ENCODE measurements at places on chromosomes 4 and X.

DNA sequence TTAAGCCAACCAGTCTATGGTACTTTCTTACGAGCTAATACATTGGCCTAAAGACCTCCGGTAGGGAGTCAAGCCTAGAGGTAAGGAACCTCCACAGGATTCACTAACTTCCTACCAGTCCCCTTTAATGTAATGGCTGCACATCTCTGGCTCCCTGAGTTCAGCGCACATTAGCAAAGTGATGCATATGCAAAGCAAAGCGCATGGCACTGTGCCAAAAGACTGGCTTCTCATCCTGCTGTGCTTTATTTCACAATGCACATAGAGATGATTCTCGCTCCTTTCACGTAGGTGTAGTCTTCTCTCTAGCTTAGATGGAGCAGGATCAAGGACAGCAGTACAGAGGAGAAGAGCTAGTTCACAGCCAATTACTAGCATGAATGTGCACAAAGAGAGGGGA is 14.6 kb upstream of the CLTRN start:
- DNase-seq = no peak

DNA sequence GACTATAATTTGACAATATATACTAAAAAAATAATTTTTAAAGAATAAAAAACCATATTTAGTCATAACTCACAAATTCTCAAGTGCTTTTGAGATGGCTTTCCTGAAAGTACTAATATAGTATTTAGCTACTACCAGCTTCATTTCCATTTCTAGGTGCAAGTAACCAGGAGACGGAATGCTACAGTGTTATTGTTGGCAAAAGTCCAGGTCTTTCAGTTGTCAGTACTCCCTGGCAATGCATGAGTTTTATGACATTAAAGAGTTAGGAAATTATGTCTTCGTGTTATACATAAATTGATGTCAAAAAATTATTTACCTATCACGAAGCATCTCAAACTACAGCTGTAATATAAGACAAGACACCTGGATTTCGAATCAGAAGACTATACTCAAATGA is 45.0 kb downstream of the TMEM47 start:
- DNase-seq = no peak

DNA sequence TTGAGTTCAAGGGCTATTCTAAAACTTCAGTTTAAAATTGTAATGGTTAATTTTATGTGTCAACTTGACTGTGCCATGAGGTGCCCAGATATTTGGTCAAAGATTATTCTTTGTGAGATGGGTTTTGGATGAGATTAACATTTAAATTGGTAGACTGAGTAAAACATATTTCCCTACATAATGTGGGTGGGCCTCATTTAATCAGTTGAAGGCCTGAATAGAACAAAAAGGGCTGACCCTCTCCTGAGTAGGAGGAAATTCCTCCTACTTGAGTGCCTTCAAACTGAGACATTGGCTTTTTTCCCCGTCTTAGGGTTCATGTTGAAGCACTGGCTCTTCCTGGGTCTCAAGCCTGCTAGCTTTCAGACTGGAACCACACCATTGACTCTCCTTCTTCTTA is 89.6 kb upstream of the FAM9A start:
- DNase-seq = no peak

DNA sequence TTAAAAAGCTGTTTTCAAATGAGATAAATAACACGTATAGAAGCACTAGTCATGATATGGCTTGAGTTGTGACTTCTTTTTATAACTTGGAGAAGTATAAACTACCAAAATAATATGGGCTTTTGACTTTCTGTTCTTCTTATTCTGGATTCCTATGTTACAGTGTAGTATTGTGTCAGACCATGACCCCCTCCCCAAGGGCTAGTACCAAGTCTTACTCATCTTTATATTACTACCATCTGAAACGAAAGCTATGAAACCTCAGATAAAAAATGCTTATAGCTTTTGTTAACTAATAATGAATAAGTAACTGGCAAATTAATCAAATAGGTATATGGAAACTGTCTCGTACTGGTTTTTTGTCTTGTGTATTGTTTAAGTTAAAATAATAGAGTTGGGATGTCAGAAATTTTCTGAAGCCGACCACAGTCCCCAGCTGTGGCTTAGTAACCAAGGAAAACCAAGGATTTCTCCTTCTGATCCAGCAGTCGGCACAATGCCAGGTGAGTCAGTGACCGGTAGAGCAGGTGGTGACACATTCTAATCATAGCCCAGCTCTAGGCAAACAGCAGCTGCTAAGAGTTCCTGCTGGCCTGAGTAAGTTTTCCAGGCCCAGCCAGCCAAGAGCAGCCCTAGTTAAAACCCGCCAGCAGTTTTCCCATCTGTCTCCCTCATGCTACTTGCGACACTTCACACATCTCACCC is 163.3 kb upstream of the PRDX4 start:
- no peak for DNase-seq

DNA sequence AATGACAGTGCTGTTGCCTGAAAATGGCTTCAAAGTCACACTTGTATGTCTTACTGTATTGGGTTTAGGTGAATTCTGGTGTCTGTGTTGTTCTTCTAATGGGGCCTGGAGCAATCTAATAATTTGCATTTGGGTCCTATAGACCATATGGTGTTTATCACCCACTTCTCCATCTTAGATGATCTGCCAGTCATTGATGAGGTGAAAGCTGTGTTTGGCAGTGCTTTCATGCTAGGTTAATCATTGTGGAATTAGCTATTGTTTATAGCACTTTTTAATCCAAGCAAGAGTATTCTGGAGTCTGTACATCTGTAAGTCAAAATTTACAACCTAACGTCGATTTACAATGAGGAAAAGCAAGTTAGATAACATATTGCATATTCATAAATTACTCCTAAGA is 572.2 kb upstream of the MAGEB2 start:
- no peak for DNase-seq

- DNase-seq = no peak
These were observed 6.4 kb downstream of the C4orf54 start for GRCh38 chr4:99651016-99651769.

GRCh38 chr4:770022-770421 is 55.9 kb downstream of the CPLX1 start:
- DNase-seq = no peak

GRCh38 chr4:66797608-66798007 is 747.7 kb downstream of the CENPC start:
- no peak for DNase-seq

- DNase-seq = no peak
These were observed 372.5 kb downstream of the AFF2 start for GRCh38 chrX:148872881-148873280.

DNA sequence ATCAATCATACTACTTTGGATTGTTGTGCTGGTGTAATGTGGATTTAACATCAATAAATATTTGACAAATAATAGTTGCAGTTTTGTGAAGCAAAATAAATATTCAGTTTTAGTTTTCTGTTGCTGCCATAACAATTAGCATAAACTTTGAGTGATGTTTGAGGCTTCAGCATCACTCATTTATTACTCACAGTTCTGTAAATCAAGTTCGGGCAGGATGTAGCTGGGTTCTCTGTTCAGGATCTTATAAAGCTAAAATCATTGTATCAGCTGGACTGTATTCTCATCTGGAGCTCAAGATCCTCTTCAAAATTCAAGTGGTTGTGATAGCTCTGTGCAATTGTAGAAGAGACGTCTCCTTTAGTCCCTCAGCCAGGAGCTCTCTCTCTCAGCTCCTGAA is 81.7 kb downstream of the CBR4 start:
- DNase-seq = no peak

DNA sequence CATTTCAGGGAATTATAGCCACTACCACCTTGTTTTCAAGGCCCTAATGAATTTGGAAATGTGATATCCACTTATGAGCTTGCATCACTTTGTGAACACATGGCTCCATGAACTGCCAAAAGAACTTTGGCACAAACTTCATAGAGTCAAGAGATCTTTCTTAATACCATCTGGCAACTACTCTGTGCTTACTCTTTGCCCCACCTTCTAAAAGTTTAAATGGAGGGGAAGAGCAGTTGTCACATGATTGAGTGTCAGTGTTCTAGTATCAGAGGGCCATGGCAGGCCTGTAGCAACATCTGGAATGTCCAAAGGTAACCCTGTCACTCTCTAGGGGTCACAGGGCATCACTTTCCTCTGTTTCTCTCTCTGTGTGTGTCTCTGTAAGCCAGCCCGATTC is 2.6 kb upstream of the ADH1B start:
- no peak for DNase-seq

GRCh38 chr4:25343671-25344070 is 31.1 kb downstream of the ZCCHC4 start:
- no peak for DNase-seq
